ENCODE measurements at places on chromosomes 5 and 9.

DNA sequence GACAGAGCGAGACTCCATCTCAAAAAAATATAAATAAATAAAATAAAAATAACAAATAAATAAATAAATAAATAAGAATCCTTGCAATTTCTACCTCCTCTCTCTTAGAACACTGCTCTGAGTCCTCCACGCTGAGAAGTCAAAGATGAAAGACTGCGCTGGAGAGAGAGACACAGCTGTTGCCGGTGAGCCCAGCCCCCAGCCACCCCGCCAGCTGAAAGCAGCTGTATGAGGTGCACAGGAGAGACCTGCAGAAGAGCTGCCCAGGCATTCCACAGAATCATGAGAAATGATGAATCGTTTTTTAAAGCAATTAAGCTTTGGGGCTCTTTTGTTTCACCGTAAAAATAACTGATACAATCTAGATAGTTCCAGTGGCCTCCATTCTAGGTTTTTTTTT lies 16.3 kb upstream of the STRBP start:
- no peak for DNase-seq

DNA sequence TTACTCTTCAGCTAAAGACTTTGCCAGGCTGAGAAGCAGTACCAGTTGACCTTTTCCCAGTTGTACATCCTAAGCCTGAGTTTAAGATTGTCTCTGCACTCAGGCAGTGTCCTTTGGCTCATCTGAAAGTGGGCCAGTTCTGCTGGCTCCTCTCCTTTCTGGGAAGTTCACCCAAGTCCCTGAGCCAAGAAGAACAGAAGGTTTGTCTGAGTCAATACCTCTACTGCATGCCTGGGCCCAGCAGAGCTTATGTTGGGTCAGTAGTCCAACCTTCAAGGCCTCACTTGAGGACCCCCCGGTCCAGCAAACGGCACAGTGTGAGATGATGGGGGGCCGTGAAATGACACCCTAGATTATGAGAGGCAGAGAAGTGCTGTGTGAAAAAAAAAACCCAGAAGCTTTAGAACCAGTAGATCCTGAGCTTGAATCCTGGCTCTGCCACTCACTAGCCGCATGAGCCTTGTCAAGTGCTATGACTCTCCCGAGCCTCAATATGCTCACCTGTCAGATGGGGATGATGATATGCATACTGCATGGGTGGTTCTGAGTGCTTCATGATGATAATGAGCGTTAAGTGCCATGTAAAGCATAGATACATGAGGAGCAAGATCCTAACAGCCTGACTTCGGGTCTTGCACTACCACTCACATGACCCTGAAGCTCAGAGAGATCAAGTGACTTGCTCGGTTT lies 156.0 kb downstream of the MACROH2A1 start:
- no peak for DNase-seq

DNA sequence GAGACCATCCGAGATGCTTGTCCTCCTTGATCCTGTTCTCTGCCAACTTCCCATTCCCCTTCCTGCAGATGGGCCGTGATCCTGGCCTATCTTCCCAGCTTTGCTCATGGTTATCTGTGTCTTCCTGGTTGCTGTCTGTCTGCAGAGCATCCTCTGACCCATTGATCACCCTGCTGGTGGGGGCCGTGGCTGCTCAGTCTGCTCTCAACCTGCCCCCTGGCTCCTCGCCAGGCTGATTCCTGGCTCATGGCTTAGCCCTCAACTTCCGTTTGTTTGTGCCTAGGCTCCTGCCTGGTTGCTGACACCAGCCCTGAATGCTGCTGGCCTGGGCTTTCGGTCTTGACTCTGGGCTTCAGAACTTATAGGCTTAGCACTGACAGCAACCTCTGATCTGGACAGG lies 67.1 kb upstream of the SMIM15 start:
- no peak for DNase-seq

- no peak for DNase-seq
Observed at GRCh38 chr9:75185585-75186170, 97.4 kb downstream of the OSTF1 start.

GRCh38 chr9:130451509-130452388 lies 7.0 kb downstream of the ASS1 start:
- DNase-seq = peak; percentile 81

- no peak for DNase-seq
Observed at GRCh38 chr5:43854697-43855292, 251.8 kb downstream of the NNT start.

GRCh38 chr5:172569861-172570558 lies 71.1 kb upstream of the NEURL1B start:
- DNase-seq = peak; percentile 7

- DNase-seq = no peak
Observed at GRCh38 chr5:103458497-103459040, 104.0 kb downstream of the NUDT12 start.

GRCh38 chr9:70589571-70590314 lies 175.3 kb upstream of the KLF9 start:
- no peak for DNase-seq

DNA sequence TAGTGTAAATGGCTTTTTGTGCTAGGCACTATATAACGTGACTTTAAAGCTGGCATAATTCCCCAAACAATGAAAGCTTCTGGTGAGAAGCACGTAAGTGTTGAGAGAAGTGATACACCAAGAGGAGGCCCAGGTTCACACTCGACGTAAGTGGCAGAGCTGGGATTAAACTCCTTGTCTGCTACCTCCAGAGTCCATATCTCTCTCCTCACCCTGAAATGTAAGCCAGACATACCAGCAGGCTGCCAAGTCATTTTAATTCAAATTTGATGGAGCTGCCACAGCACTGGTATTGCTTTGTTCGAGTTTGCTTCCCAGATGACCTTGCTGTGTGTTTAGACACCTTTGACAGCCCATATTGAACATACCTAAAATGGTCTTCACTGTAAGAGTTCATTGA lies 319.7 kb downstream of the GLIS3 start:
- peak; percentile 48 for DNase-seq

- no peak for DNase-seq
Observed at GRCh38 chr5:156981481-156981880, 18.5 kb upstream of the TIMD4 start.

DNA sequence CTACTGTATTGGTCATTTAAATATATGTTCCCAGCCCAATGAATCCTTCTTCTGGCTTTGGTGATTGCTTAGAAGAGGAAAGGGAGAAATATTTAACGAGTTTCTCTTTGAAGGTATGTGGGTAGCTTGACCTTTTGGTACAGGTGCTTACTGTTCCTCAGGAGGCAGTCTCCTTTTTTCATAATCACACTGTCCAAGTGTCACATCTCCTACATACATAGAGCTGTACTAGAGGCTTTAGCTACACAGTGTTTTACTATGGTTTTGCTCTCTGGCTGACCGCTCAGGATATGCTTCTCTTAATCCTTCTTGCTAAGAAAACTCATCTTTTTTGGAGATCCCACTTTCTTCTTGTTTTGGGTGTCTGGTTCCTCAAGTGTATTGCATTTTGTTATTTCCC lies 6.9 kb downstream of the ERBIN start:
- no peak for DNase-seq

- no peak for DNase-seq
Observed at GRCh38 chr9:100880284-100880683, 148.2 kb upstream of the PLPPR1 start.

DNA sequence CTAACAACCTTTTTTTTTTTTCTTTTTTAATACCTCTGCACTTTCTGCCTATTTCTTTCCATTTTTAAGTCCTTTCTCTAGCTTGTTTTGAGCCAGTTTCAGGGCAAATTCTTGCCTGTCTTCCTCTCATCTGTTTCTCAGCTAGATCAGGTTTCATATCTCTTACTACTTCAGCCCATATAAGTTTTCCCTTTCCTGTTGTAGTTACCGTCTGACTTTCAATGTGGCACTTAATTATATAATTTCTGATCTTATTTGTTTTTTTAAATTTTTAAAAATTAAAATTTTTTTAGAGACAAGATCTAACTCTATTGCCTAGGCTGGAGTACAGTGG lies 104.7 kb upstream of the ELL2 start:
- DNase-seq = no peak

- DNase-seq = no peak
Observed at GRCh38 chr9:135908093-135908753, 877 bp upstream of the CAMSAP1 start.

- no peak for DNase-seq
Observed at GRCh38 chr5:157216391-157217142, 35.9 kb downstream of the ITK start.

GRCh38 chr5:107598958-107599357 lies 71.8 kb downstream of the EFNA5 start:
- DNase-seq = no peak

- DNase-seq = no peak
Observed at GRCh38 chr5:32076699-32077695, 97.1 kb downstream of the GOLPH3 start.

- DNase-seq = peak; percentile 2
Observed at GRCh38 chr9:96279932-96280331, 22.0 kb downstream of the HSD17B3 start.

DNA sequence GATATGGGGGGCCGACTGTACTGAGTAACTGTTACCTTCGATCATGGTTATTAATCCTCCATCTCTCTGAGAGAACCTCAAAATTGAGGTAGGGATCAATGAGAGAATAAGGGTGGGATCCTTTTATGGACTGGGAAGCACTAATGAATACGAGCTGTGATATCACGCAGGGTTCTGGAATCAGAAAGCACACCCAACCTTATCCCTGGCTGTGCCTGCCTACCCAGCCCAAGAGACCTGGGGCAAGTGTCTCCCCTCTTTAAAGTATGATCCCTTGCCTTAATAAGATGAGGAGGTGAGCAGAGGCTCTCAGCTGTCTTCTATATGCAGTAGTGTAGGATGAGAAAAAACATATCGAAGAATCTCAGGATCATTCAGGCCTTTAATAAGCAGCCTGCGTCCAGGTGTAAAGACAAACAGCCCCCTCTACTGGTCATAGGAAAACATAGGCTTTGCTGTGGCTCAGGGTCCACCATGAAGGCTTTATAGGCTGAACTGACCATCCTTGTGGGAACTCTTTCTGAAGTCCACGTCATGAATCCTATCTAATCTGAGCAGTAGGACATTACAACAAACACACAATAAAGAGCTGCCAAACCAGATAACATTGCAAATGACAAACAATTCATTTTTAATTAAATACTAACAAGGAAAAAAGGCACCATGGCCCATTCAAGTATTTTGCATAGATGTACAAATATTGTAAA lies 16.8 kb downstream of the NIPAL4 start:
- DNase-seq = no peak

DNA sequence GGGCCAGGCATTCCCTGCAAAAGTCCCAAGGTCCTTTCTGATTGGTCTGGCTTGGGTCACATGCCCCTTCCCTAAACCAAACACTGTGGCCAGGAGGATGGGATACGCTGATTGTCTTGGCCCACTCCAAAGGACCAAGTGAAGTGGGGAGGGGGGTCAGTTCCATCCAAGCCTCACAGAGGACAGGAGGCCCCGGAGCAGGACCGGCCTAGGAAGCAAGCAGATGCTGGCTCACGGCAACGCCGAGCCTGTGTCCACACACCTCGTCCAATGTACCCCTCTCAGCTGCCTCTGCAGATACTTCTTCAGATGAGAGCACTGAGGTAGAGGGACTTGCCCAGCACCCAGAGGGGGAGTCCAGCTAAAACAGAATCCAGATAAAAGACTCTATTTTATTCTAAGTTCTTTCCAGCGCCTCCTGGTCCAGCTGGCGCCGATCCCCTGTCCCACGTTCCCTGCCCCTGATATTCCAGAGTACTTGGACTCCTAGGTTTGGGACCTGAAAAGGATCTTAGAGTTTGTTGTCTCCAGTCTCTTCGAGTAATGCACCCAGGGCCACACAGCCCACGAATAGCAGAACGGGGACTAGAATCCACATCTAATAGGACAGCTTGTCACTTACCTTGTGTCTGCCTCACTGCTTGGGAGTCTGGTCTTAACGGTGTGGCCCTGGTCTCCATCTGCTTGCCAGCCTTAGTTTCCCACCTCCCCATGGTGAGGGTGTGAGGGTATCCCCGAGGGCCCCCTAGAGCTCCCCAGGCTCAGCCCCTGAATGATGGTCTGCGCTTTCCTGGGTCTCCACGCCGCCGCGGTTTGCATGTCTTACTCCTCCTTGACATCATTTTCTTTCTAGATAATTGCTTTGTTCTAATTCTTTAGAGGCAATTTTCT lies 72.4 kb upstream of the UNC5A start:
- DNase-seq = no peak

- DNase-seq = no peak
Observed at GRCh38 chr9:105452185-105452584, 4.4 kb downstream of the FSD1L start.

DNA sequence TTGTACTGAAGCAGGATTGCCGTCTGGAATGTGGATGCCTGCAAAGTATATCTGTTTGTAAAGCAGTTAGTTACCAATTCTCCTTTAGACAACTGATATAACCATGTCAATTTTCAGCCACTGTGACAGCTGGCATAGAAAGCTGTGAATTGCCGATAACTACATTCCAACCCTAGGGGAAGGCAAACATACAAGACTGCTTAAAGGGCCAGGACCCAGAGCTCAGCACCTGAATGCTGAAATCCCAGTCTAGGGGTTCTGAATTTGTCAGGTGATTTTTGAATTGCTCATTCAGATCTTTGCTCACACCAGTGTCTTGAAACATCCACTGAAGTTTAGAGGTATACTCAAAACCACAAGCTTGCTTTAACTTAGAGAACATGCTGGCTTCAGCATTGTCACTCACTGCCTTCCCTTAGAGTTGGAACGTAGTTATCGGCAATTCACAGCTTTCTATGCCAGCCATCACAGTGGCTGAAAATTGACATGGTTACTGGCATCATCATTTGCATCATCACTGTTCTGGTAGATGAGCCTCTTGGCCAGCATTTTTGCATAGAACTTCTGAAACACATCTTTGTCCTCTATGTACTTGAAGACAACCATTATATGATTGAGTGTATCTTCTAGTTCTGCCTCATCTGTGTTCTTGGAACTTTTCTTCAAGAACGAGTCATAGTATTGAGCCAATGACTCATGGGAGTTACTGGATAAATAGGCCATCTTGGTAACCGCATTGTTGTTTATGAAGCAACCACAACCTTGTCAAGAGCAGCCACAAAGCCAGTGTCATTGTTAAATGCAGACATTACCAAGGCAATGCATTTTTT lies 82.1 kb downstream of the CCDC192 start:
- DNase-seq = no peak

DNA sequence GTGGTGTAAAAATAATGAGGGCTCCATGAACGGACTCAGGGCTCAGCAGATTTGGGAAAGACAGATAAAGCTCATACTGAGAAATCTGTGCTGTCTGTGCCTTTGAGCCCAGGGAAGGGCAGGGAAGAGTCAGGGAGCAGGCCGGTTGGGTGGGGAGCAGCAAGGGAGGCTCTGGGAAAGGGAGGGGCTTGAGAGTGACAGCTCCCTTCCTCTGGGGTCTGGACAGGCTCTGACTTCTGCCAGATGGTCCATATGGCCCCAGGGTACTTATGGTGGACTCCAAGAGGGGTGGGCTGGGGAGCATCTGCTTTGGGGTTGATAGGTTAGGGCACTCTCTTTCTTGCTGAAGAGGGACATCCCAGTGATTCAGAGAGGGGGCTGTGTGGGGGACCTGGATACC lies 2.1 kb downstream of the NPR2 start:
- DNase-seq = no peak

GRCh38 chr9:84567805-84568204 lies 101.7 kb upstream of the NTRK2 start:
- no peak for DNase-seq

All from DMS79 (cell line).